ENCODE measurements at places on chromosomes 7 and 10.
A peak's percentile ranks its signal among the peaks of the same experiment; 100 is the strongest.

DNA sequence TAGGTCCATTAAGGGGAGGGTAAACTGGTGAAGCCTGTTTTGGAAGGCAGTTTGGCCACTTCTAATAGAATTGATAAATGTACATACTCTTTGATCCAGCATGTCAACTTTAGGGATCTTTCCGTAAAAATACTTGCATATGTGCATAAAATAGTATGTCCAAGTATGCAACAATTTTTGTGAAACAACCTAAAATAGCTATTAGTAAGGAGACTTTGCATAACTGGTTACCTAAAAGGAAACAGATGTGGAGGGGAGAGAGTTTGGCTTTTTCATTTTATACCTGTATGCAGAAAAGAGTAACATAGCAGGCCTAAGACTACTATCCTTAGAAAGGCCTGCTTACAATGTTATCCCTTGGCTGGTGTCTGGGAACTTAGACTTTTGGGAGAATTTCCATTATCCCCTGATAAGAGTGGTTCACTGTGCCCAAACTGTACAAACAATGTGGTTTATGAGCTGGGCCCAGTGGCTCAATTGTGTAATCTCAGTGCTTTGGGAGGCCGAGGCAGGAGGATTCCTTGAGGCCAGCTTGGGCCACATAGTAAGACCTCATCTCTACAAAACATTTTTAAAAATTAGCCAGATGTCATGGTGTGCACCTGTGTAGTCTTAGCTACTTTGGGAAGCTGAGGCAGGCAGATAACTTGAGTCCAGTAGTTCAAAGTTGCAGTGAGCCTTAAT, 21.3 kb downstream of the PTPN12 start:
- DNase-seq = no peak

- DNase-seq = no peak
These were observed at the start of gene FAM241B for GRCh38 chr10:69629897-69630650. Gene FAM241B (plus strand): TSS chr10:69630247. CDS start chr10:69631744, 1,497 bp downstream.

DNA sequence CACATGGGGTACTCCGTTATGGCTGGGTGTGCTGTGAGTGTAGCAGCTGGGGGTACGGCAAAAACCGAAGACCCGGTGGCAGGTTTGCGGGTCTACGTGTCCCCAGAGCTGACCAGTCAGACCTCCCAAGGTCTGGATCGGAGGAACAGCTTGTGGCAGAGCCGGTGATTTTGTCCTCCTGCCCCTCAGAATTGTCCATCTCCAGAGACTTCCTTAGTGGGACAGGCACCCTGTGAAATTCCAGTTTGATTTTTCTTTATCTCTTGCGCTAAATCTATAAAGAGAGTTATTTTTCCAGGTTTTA, 1.0 kb downstream of the EIF3B start:
- DNase-seq = no peak

GRCh38 chr10:131242007-131242406, 69.5 kb downstream of the TCERG1L start:
- peak; percentile 1 for DNase-seq

GRCh38 chr7:37247861-37248260, 200.8 kb downstream of the ELMO1 start:
- DNase-seq = peak; percentile 27

GRCh38 chr10:125035588-125036295, 93.8 kb downstream of the ZRANB1 start:
- DNase-seq = no peak

- no peak for DNase-seq
These were observed at the start of gene UCN3 for GRCh38 chr10:5364890-5365338. Gene UCN3 (plus strand): TSS chr10:5364966. CDS start chr10:5373721, 8,755 bp downstream.

- no peak for DNase-seq
These were observed 330.4 kb downstream of the KIF20B start for GRCh38 chr10:90031776-90032175.

DNA sequence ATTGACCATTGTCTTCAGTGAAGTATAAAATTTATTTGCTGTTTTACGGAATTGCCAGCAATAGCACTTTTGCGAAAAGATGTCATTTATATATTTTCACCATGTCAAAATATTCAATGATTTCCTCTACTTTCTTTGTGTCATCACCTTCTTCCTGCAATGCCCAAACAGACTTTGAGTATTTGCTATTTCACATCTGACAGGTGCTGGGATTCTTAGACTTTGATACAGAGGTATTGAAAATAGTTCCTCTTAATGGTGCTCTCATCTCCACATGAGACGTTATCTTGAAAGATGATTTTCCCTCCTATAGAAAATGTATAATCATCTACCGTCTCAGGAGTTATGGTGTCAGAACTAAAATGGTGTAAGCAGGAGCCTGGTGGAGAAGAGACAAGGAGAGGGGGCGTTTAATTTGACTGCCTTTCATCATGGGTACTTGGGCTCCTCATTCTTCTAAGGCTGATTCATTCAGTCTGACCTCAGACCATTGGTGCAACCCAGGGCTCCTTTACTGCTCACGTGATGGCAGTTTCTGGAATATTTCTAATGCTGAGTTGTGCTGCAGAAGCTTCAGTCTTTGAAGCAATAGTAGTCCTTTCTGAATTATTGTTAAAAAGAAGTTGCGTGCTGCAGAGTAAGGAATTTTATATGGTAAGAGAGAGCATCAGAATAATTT, 404.6 kb downstream of the PHTF2 start:
- DNase-seq = no peak

- no peak for DNase-seq
These were observed 115.6 kb downstream of the NXPH1 start for GRCh38 chr7:8549046-8549445.

GRCh38 chr7:66237906-66238772, 33.0 kb downstream of the TPST1 start:
- no peak for DNase-seq

DNA sequence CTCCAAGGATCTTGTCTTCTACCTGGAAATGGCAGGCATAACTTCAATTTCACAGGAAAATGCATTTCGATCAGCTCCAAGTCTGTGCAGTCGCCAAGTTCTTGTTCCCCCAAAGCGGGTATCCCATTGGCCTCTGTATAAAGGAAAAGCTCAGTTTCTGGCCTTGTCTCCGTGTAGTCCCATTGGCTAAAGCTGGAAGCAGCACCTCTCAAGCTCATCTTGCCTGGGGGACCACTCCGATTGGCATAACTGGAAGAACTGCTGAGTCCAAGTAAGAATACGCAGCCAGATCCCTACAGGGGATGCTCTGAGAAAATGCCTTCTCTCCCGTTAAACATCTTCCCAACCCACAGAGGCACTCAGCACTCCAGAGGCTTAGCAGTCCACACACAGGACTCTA, 205.2 kb downstream of the GFRA1 start:
- no peak for DNase-seq

- no peak for DNase-seq
These were observed 15.9 kb downstream of the PRKG1 start for GRCh38 chr10:51090190-51090589.

DNA sequence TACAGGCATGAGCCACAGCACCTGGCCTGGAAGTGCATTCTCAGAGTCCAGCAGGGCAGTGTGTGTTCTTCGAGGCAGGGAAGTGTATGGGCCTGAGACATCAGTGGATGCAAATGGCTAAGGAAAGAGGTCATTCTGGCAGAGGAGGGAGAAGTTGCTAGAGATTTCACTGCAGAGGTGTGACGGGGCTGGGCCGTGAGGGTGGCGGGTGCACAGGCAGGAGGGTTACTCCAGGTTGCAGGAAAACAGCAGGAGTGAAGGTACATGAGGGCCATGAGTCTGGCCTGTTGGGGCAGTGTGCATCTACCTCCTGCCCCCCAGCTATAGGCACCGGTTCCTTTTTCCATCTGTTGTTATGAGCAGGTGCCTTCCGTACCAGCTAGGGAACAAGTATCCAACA, 29.3 kb downstream of the COL26A1 start:
- no peak for DNase-seq

DNA sequence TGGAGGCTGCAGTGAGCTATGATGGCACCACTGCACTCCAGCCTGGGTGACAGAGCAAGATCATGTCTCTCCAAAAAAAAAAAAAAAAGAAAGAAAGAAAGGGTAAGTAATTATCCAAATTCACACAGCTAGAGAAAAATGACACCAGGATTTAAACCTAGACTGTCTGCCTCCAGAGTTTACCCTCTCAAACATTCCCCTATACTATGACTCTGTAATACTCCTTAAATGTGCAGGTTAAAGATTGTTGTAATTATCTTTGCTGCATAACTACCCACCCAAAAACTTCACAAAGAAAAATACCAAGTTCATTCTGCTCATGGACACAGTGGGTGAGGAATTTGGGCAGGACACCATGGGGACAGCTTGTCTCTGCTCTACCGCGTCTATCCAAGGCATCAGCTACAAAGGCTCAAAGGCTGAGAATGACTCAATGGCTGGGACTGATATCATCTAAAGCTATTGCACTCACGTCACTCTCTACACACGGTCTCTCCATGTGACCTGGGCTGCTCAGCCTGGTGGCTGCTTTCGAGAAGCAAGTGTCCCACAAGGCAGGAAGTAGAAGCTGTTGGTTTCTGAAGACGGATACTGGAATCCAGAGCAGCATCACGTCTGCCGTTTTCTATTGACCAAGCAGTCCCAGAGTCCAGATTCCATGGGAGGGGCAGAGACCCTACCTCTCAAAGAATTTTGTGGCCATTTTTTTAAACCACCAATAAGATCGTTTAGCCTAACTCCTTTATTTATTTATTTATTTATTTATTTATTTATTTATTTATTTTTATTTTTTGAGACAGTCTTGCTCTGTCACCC, 185.7 kb upstream of the AUTS2 start:
- DNase-seq = peak; percentile 5

DNA sequence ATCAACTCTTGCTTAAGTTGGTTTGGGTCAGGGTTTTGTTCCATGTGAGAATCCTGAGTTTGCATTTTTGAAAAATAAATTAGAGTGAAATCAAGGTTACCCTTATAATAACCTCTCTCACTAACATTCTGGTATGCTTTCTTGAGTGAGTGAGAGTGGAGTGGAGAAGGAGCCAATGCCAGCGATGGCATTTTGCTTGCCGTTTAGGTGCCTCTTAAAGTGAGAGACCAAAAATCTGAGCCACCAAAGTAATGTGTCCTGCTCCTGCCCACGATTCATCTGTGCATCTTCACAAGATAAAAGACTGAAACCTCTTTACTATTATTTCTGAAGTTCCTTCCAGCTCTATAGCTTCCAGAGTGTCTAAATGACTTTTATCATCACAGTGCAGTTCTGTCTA, 23.4 kb upstream of the XPNPEP1 start:
- DNase-seq = no peak

GRCh38 chr7:103573479-103574058, 127.6 kb upstream of the SLC26A5 start:
- peak; percentile 65 for DNase-seq

DNA sequence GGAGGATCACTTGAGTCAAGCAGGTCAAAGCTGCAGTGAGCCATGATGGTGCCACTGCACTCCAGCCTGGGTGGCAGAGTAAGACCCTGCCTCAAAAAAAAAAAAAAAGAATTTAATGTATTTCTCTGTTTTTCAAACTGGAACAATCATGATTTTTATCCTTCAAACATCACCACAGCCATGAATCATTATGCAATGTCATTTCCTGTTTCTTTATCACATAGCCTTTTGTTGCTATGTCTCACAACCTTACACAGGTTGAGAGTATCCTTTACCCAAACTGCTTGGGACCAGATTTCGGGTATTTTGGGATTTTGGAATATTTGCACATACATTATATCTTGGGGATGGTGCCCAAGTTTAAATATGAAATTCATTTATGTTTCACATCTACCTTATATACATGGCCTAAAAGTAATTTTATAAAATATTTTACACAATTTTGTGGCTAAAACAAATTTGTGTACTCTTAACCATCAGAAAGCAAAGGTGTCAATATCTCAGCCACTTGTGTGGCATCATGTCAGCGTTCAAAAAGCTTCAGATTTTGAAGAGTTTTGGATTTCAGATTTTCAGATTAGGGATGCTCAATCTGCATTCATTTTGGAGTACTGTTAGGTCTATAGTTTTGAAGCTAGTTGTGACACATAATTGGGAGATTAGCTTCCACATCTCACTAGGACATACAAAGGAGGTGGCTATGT, 8.2 kb downstream of the NT5C3A start:
- no peak for DNase-seq

Data from SJCRH30 (cell line).